Activated T-helper 1 cell treated with Interleukin-2 at 50 U/mL for 16 hours (primary cell): ENCODE measurements at places on chromosomes 7 and 10.

- no peak for DNase-seq
These were observed 40.5 kb upstream of the SP8 start for GRCh38 chr7:20827172-20827571.

- DNase-seq: no peak
These were observed 332.9 kb downstream of the PTEN start for GRCh38 chr10:88196291-88196690.

GRCh38 chr7:136697271-136697670 lies 171.2 kb upstream of the CHRM2 start:
- DNase-seq: no peak

DNA sequence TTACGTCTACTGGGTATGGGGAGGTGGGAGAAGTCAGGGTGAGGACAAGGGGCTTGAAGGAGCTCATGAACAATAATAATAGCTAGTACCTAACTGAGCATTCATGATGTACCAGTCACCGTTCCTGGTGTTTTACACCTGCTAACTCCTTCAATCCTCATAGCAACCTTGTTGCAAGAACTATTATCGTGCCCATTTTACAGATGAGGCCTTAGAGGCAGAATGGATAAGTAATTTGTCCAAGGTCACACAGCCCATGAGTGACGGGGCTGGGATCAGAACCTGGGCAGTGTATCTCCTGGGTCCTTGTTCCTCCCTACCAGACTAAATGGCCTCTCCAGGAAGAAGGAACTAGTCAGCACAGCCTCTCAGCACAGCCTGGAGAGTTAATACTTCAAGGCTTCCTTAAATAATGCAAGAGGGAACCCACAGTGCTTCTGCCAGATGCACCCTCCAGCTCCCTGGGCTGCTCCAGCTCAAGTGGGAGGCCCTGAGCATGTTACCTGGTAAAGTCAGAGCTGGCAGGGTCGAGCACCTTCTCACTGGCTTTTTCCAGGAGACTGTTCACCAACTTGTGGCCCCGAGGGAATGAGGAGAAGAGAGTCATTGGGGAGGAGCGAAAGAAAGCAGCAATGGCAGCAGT lies 28.8 kb downstream of the RRP12 start:
- no peak for DNase-seq

DNA sequence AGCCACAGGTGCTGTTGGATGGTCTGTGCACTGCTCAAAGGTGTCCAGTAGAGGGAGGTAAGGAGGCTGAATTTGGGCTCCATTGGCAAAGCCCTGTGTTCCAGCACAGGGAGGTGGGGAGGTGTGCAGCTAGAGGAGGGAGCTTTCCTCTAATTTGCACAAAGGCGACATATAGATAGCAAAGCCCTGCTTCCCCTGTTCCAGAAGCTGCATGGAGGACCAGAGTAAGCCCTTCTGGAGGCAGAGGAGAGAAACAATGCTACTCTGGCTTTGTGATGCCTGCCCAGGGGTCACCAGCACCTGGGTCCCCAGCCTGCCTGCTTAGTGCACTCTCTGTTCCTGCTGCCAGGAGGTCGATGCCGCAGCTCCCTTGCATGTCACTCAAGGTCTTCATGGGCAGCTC lies 3.4 kb upstream of the ARHGAP22 start:
- no peak for DNase-seq

- DNase-seq: no peak
These were observed 21.8 kb downstream of the GLCCI1 start for GRCh38 chr7:7990441-7990761.

DNA sequence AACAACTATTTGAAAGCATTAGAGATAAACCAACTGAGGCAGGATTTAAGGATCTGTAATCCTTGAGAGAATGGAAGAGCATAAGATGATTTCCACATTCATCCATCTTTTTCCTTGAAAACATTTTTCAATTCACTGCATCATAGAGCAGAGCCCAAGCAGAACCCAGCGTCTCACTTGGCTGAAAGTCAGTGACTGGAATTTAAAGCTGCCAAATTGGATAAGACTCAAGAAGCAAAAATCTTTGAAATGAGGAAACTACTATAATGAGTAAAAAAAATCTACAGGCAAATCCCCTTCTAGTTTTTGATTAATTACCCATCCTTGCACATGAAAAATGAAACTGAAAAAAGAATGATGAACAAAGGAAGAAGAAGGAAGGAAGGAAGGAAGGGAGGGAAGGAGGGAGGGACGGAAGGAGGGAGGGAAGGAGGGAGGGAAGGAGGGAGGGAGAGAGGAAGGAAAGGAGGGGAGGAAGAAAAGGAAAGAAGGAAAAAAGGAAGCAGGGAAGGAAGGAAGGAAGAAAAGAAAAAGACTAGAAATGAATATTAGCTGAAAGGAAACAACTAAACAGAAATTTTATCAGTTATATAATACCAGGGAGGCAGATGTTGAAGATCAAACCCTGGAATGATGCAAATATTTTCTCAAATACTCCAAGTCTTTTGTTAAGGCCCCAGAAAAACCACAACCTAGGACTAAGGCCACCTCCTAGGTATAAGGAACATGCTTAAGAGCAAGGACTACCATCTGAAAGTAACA lies 336.3 kb upstream of the MAGI2 start:
- DNase-seq: no peak

DNA sequence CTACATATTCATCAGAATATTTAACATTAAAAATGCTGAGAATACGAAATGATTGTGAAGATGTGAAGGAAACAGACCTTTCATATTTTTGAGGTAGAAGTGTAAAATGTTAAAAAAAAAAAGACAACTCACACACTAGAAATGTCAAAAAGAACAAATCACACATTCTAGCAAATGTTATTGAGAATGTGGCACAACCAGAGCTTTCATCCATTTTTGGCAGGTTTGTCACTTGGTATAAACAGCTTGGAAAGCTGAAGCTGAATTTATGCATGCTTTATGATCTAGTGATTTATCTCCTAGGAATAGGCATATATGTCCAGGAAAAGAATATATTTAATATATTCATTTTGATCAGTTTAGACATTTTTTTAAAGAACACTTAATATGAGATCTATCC lies 784.9 kb upstream of the GHITM start:
- no peak for DNase-seq

DNA sequence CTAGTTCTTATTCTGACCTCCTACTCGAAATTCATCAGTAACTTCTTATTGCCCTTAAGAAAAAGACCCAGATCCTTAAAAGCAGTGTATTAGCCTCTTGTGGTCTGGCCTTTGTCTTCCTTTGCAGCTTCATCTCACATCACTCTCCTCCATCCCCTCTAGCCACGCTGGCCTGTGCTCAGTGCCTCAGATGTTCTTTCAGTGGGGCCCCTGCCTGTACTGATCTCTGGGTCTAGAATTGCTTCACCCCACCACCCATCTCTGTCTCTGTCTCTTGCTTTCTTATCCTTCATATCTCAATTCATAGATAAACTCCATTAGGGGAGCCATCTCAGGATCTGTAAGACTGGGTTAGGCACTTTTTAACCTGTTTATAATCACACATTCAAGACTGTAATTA lies 1178.5 kb upstream of the C7orf33 start:
- DNase-seq: no peak

DNA sequence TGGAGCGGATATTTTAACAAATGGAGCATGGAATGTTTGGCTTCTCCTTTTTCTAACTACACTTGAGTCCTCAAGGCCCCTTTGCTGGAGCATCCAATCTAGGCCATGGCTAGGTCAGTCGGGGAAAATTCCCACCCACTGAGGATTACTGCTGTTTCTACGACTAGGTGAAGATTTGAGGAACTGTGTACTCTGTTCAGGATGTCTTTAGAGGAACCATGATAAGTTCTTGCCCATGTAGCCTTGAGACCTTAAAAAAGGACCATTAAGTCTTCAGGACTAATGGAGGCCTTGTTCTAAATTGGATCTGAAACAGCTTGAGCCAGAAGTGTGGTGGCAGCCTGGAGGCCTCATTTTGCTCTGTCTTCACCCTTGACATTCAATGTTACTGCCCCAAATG lies 6.2 kb downstream of the AGK start:
- DNase-seq: no peak

DNA sequence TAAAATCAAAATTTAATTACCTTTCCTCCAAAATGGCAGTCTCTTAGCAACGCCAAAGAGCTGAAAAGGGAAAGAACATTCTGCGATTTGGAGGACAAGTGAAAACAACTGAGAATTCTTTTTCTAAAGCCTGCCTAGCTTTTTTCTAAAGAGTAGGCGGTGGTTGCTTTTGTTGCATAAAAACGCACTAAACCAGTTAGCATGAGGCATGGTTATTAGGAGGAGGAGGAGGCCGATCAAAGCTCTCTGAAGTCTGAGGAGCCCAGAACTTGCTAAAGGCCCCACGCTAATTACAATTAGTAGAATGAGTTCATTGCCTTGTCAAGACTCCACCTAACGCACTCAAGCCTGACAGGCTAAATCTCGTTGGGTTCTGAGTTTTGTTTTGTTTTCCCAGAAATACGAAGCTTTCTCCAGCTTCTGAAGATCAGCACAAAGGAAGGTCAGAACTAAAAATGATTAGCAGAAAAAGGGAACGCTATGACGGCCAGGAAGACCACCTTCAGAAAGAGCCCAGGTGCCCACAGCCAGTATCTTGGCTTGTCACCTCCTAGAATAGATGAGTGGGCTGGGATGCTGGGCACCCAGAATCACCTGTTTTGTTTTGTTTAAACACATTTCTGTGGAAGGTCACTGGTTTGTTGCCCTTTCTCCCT lies 72.0 kb downstream of the FGFR2 start:
- no peak for DNase-seq

DNA sequence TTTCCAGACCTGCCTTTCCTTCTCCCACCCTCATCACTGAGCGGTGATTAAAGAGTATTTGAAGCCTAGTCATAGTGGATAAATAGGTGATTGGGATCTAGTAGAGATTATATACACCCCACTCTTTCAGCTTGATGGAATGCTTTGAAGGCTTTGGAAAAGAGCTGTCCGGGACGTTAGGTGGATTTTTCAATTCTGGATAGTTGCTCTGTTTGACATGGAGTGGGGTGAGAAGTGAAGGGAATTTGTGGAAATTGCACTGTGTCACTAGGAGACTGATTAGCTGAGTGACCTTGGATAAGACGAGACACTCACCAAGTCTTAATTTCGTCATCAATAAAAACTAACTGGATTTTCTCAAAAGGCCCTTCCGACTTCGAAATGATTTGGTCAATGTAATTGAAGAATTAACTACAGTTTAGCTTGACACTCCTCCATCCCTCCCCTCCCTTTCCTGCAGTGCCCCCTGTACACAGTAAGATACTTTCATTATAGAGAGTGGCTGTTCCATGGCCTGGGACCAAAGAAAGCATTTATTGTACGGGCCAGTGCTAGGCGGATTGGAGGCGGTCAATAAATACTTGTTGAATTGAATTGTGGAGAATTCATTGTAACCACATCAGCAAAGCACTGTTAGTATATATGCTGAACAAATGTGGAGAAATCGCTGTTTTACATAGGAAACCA lies 962 bp downstream of the ZKSCAN1 start:
- DNase-seq: no peak

GRCh38 chr10:97427571-97428179 lies 1.7 kb downstream of the PGAM1 start:
- no peak for DNase-seq

DNA sequence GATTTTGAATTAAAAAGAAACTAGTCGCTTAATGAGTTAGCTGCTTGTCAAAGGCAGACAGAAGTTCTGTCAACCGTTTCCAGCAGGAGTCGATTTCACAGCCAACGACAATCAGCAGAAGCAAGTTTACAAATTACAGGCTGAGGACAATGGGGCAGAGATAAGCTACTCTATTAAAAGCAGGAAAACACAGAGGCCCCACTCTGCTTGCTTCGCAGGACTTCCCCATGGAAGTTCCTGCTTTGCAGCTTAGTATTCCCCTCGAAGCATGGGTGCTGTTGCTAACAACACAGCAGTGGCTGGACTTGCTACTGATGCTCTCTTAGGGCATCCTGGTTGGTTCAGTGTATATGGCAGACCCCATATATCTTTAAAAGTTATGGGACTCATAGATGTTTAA lies 50.8 kb upstream of the KLF6 start:
- no peak for DNase-seq

GRCh38 chr10:110868981-110869380 lies 2.7 kb upstream of the PDCD4 start:
- peak; percentile 29 for DNase-seq

DNA sequence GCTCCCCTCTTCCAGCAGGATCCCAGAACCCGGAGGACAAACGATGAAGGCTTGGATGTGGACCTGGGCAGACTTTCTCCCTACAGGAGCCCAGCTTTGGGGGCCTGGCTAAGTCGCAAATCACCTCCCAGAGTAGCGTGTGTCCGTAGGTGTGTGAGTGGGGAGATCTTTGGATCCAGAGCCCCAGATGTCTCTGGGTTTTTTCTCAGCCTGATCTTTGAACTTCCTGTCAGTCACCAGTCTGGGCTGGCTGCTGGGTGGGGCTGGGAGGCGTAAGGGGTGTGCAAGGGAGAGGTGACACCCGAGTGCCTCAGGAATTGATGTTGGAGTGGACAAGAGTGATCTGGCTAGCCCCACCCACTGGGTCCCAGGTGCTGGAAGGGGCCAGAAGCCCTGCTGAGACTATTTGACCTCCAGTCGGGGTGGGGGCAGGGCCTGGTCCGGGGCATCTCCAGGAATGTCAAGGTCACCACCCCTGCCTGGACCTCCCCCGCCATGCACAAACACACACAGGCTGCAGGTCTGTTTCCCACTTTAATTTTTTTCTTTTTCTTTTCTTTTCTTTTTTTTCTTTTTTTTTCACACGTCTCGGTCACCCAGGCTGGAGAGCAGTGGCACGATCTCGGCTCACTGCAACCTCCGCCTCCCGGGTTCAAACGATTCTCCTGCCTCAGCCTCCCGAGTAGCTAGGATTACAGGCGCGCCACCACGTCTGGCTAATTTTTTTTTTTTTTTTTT lies at the start of gene MOGAT3:
MOGAT3 (minus strand) TSS at position 175 of the 738 bp plus-strand sequence. CDS start 182 bp downstream, outside the sequence.
- DNase-seq: no peak

DNA sequence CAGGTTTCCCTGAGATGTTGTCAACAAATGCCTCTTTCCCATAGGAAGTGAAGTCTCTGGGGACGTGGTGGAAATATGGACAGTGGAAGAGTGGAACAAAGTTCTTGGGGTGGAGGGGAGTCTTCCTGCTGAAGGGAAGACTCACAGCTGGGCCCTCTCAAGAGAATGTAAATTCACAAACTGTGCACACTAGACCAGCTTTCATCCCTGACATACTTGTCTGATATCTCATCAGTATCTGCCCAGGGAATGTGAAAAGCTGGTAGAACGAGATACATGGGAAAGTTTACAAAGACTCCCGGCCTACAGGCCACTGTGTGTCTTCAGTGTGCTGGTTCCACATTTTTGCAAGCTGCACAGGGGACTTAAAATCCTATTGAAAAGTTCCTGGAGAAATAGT lies 16.7 kb upstream of the CCDC3 start:
- DNase-seq: no peak

- DNase-seq: no peak
These were observed 9.7 kb downstream of the CD36 start for GRCh38 chr7:80648031-80648600.

- no peak for DNase-seq
These were observed 234.3 kb downstream of the COBL start for GRCh38 chr7:51082096-51082840.

- no peak for DNase-seq
These were observed 80.7 kb upstream of the SEC61G start for GRCh38 chr7:54839575-54840213.

DNA sequence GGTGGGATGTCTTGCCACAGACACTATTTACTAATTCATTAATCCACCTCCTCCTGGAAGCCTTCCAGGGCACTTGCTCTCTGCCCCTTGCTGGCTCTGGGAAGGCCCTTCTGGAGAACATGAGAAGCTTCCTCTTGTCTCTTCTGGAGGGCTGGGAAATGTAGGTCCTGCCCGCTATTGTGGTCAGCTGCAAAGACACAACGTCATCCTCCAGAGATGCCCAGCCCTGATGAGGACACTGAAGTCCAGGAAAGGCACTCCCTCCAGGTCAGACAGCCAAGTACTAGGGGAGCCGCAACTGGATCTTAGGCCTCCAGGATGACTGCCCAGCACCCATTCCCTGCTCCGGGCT lies 9.6 kb upstream of the TACR2 start:
- no peak for DNase-seq
